ENCODE measurements at places on chromosomes 11 and 22. TPM values are rescaled to one million over a fixed set of nuclear protein-coding genes. Genes with fewer than 3 reads are reported as not detected.

- DNase-seq: peak; percentile 62
These were observed 63.2 kb upstream of the RRAS2 start for GRCh38 chr11:14422052-14422813.

DNA sequence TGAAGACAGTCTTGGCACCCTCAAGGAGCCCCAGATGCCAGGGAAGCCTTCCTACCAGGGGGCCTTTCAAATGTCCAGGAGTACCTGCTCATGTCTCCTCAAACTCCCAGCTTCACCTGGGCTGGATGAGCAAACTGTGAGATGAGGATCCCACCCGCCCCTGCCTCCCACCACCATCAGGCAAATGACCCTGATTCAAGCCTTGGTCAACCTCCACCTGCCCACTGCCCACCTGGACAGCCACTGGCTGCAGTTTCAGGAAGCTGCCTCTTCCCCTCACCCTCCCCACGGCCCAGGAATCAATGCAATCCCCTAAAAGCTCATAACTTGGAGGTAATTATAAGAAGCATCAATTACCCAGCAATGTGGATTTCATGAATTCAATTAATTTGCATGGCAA is 122.7 kb downstream of the BUD13 start:
- no peak for DNase-seq

GRCh38 chr22:32723643-32724042 is 77.9 kb upstream of the TIMP3 start:
- DNase-seq: no peak

DNA sequence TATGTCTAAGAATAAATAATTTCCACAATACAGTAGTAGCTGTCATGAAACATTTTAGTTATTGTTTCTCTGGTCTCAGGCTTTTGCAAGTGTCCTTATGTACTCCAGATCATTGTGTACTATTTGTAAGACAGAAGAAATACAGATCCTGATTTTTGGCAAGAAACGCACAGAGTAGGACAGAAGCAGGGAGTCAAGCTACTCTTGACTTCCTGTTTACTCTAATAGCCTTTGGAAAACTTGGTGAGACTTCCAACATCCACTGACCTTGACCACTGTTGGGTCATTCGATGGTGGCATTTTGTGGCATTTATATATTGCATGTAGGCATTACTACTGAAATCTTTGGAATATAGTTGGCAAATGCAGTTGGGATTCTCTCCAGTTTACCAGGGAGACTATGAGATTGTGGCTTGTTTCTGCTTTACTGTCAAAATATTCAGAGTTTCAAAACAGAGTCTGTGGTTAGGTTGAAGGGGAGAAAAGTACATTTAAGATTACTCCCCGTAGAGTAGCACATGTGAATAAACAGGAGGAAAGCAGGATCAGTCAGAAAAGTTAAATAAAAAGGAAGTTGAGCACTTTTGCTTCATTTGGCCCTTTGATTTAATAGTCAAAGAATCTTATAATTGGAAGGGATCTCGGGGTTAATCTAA is 726.1 kb upstream of the CCDC90B start:
- DNase-seq: no peak

DNA sequence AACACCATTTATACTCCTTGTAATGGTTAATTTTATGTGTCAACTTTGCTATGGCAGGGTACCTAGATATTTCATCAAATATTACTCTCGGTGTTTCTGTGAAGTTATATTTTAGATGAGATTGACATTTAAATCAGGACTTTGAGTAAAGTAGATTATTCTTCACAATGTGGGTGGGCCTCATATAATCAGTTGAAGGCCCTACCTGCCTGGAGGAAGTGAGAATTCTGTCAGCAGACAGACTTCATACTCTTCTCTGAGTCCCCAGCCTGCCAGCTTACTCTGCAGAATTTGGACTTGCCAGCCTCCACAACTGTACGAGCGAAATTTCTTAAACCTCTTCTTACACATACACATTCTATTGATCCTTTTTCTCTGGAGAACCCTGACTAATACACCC is 49.3 kb upstream of the SYT9 start:
- DNase-seq: no peak

Gene MMP27
- not detected for polyA plus RNA-seq

GRCh38 chr22:49528420-49528720 is 299.3 kb downstream of the BRD1 start:
- no peak for DNase-seq

DNA sequence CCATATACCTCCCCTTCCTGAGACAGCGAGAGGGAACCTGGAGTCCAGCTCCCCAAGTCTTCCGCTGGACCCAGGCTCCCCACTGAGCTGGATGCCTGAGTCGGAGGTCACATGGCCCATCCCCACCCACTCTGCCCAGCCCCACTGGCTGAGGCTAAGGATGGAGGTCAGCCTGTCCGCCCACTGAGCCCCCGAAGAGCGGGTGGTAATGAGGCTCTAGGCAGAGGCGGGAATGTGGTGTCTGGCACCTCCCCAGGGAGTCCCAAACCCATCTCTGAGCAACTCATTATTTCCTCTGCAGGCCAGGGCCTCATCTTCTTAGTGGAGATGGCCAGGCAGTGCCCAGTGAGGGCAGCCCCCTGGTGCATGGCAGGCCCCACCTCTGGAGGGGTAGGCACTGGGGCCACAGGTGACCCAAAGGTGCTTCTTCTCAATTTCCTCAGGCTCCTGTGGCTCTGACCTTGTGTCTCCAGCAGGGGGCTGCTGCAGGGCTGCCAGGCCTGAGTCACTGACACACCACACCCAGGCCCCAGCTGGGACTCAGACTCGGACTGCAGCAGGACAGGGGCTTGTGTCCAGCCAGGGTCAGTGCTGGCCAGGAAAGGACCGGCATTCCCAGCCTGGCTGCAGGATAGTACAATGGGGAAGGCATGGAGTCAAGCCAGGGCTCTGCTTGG is 10.2 kb upstream of the PDE2A start:
- no peak for DNase-seq

DNA sequence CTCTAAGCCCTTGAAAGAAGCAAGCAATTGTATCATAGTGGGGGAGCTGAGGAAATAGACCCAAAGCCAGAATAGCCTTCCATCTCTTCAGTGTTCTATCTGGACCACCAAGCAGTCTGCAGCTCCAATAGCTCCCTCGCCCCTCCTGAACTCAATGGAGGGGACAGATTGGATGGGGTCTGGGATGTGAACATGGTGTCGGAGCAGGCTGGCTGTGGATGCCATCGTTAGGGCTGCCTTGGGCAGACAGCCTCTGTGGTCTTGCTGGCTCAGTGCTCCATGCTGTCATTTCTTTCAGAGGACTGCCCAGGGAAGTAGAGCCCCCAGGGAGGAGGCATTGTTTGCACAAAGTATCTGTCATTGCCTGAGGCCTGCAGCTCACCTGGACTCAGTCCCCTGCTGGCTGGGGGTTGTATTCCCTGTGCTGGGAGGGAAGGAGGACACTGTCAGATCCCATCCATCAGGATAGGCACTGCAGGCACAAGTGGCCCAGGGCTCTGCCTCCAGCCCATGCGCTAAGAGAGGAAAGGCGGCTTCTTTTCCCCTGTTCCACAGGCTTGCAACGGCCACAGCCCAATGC is 537.7 kb downstream of the BUD13 start:
- DNase-seq: no peak

DNA sequence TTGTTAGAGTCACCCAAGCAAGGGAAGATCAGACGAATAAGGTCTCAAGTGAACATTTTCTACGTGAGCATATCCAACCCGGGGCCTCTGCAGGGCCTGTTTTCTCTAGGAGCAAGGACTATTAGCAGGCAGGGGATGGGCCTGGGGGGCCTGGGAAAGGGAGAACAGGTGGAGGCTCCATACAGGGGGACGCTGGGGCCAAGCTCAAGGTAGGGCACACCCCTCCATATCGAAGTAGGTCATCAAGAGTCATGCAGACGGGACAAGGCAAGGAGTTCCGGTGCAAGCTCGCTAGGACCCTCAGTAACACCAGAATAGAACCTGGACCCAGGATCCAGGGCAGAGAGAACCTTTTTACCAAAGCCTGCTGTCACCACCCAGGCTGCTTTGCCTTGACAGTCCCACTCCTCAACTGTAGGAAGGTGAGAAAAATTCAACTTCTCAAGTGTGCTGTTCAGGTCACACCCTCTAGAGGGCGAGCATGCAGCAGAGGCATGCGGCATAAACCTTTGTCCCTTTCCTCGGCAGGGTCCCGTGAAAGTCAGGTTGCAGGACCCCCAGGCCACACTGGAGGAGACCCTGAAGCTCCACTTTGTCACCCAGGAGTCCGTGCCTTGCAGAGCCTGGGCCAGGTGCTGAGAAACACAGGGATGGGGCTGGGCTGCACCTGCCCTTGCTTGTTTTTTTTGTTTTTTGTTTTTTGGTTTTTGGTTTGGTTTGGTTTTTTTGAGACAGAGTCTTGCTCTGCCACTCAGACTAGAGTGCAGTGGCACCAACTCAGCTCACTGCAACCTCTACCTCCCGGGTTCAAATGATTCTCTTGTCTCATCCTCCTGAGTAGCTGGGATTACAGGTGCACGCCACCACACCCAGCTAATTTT is 8.6 kb upstream of the APOBEC3B start:
- no peak for DNase-seq
